ENCODE measurements at places on chromosomes 5 and 9. TPM values are rescaled to one million over a fixed set of nuclear protein-coding genes. Genes with fewer than 3 reads are reported as not detected.

The FAM151B gene
- total RNA-seq, result not detected

The EMB gene
- 1.3 TPM for total RNA-seq

The ANAPC2 gene
- total RNA-seq, result 8.6 TPM

The P4HA2 gene
- total RNA-seq, result 99.6 TPM

The EGFLAM gene
- not detected for total RNA-seq

DNA sequence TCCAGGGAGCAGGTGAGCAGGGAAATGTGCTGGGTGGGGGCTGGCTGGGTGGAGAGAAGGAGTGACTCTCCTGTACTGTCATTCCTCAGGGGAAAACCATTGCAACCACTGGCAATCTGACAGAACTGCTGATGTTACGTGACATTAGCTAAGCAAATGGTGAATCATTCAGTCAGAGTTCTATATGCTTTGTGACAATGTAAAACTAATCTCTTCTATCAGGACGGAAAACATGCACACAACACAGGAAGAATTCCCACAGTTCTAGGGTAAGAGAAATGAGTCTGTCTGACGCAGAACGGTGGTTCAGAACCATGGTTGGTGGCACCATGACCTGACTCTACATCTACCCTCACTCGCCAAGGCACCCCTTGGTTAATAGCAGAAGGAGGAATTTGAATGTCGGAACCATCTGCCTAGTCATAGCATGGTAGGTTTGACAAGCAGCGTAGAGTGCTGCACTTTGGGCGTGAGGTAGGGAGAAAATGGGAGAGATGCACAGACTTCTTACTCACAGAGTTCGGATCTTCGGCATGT, 243.6 kb upstream of the PANK3 start:
- peak; percentile 22 for DNase-seq

- peak; percentile 58 for DNase-seq
Observed at GRCh38 chr5:66828548-66829357, 232.6 kb downstream of the MAST4 start.

GRCh38 chr5:167250996-167251395, 1040.4 kb upstream of the WWC1 start:
- no peak for DNase-seq

GRCh38 chr9:2567922-2568321, 53.7 kb upstream of the VLDLR start:
- DNase-seq, result peak; percentile 18

DNA sequence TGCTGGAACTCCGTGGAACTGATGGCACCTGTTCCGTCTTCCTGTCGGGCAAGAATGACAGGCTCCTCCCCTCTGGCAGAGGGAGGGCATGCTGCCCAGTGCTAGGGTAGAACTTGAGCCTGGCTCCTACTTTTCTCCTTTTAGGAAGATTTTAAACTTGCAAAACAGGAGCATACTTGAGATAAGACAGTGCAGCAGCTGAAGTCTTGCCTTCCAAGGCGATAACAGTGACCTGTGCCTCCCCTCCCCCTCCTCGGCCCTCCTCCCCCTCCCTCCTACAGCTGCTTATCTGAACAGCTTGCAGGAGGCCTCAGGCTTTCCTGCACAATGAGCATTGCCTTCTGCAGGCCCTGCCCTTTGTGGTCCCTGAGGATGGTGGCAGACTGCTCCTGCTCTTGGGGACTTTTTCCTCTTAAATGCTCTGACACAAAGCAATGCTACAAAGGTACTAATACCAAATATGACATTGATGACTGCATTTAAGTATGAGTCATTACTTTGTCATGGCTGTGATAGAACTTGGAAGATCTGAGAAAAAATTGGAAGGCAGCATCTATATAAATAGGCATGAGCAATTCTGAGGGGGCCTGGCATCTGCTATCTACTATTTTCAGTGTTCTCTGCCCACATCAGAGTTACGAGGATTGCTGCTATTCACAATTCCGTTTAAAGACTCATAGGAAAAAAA, 2.0 kb downstream of the GADD45G start:
- peak; percentile 62 for DNase-seq

GRCh38 chr9:27408482-27408881, 111.5 kb upstream of the EQTN start:
- peak; percentile 39 for DNase-seq

DNA sequence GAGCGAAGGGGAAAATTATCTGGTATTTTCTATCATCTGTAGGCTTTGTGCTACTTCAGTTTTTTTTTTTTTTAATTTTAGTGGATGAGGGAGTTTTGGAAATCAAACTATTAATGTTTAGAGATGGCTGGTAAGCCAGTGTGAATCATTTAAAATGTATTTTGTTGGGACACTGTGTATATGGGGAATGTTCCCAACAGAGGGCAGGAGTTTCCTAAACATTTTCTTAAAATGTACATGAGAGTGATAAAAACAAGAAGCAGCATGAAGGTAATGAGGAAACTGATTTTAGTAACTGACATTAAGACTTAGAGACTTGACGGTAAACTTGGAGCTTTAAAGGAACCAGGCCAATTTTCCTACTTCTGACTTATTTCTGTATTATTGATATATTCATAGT, 68.2 kb upstream of the ITGA2 start:
- peak; percentile 17 for DNase-seq

GRCh38 chr5:177612215-177612673, 12.3 kb downstream of the B4GALT7 start:
- no peak for DNase-seq

DNA sequence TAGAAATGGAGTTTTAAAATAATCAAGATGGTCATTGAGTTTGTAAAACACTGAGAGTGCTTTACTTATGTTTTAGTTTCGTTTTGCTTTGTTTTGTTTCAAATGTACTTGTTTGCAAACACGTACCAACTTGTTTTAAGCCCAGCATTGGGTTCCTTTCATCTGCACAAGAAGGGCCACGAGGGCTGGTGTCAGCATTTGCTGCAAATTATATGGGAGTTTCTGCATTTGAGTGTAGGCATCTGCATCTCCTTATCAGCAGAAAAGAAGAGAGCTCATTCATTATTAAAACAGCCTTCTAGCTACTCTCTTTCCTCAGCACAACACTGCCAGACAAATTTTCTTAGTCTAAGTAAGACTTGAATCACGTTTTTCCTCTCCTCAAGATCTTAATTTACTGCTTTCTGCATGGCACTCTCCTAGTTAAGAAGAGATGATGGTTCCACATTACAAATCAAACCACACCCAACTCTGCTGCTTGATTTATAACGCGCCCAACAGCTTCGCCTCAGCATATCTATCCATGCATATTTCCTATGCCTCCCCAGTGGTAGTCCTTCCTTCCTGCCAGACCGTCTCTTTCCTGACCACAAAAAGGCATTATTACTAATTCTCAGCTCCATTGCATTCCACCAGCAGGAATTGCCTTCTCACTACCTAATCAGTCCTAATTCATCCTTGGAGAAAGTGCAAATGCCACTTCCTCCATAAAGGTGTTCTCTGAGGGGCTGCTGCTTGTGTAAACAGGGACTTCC, 95.2 kb upstream of the CAST start:
- peak; percentile 89 for DNase-seq

DNA sequence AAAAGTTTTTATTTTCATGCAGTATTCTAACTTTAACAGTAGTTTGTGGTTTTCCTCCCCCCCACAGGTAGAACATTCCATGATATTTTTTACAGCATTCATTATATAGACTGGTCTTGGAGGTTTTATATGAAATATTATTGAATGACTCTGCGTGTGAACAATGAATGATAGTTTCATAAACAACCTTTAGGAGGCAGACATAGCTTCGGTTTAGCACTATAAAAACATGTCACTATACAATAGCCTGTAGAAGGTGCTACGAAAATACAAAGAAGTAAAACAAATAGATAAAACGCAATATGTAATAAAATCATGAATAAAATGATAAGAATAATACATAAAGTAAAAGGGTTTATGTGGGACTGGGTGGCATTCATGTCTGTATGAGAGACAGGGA, 8.5 kb downstream of the KLF4 start:
- DNase-seq, result peak; percentile 16

DNA sequence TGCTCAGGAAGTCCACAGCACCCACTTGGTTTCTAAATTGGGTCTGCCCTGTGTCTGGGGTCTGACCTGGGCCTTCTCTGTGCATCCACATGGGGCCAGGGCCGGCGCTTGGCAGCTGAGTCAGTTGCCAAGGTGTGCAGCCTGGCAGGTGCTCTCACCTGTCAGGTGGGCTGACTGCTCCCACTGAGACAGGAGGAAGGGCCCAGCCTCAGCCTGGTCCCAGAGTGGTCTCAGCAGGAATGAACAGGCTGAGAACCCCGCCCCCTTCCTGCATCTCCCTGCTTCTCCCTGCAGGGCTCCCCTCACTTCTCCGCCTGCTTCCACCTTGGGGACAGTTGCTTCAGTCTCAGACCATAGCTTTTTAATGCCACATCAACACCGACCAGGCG, 60.5 kb downstream of the BARX1 start:
- DNase-seq, result no peak

- DNase-seq, result no peak
Observed at GRCh38 chr5:127192150-127192549, 98.4 kb upstream of the MEGF10 start.

DNA sequence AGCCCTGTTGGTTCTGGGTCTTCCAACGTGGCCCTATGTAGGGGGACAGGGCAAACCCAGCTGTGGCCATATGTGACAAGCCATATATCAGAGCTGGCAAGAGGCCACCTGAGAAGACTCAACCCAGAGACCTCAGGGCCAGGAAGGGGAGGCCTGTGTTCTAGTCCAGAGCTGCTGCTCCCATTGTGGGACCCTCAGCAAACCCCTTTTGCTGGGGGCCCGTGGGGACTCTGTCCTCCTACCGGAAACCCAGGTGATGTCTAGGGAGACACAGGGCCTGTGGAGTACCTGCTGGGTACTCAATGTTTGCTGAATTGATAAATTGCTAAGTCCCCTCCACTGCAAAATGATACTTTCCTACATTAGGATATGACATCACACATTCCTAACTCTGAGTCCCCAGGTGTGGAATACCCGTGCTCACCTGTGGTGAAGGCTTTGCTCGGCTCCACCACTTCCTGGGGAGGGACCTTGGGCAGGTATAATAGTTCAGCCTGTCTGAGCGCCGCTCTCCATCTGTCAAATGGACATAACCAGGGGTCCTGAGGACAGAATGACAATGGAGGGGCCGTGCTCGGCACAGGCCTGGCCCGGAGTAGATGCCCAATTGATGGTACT, 38.4 kb upstream of the ASS1 start:
- DNase-seq, result no peak

- DNase-seq, result peak; percentile 73
Observed at GRCh38 chr5:78768781-78769380, 120.3 kb upstream of the LHFPL2 start.

DNA sequence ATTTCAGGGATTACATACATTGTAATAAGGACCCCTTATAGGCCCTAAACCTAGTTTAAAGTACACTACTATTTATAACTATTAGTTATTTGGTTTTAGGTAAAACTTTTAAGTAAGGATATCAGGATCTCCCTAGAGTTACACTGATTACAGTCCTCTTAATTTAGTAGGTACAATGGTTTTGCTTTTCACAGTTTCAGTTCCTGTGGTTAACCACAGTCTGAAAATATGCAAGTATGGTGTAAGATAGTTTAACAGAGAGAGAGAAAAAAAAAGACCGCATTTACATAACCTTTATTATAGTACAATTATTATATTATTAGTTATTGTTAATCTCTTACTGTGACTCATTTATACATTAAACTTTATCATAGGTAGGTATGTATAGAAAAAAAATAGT, 725.3 kb upstream of the PTPRD start:
- DNase-seq, result no peak

GRCh38 chr5:52943285-52943684, 45.9 kb upstream of the ITGA2 start:
- no peak for DNase-seq

DNA sequence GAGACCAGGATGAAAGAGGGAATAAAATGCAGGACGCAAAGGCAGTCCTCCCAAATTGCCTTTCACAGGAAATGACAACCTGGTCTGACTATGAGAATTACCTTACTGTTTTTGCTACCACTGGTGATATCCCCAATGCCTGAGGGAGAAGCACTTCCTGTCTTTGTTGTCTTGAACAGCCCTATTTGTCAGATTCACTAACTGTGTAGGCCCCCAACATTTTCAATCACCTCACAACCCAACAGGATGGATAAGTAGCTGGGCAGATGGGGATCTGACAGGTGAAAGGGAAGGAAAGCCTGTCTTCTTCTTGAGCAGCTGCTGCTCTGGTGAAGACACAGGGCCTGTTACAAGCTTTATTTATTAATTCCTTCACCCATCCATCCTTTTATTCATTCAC, 9.7 kb downstream of the ESM1 start:
- DNase-seq, result no peak

GRCh38 chr9:128979111-128979510, 31.6 kb downstream of the NUP188 start:
- no peak for DNase-seq

- DNase-seq, result no peak
Observed at GRCh38 chr9:137186385-137186784, 2.0 kb downstream of the ANAPC2 start.

DNA sequence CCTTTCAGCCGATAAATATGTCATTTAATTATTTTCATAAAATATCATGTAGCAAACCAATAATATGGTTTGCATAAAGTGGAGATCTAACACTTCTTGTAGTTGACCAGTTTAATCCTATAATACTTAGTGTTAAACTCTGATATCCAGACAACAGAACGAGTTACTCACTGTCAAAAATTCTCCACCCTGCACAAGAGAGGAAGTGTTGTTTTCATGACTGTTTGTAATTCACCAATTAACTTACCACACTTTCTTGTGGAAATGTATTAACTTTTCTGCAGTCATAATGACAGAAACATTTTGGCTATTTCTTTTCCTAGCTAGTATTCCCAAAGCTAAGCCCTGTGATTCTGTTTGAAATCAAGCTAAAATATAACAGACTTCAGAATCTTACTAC, 555.3 kb upstream of the FTMT start:
- DNase-seq, result no peak

DNA sequence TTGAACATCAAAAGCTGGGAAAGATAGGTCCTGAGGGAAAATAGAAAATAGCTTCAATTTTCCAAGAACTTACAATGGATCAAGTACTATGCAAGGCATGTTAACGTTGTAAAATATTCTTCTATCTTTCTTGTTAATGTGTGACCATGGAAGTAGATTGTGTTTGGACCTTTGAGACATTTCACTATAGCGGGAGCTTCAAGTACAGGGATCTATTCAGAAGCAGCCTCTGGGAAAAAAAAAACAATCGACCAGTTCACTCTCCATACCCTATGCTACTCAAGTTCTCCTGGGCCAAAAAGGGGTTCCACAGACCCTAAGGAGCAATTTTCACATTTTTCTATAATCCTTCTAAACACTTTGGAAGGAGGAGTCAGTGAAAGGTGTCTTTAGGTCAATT, 54.1 kb upstream of the ATP10B start:
- no peak for DNase-seq
